ENCODE measurements at places on chromosomes 4 and X.

DNA sequence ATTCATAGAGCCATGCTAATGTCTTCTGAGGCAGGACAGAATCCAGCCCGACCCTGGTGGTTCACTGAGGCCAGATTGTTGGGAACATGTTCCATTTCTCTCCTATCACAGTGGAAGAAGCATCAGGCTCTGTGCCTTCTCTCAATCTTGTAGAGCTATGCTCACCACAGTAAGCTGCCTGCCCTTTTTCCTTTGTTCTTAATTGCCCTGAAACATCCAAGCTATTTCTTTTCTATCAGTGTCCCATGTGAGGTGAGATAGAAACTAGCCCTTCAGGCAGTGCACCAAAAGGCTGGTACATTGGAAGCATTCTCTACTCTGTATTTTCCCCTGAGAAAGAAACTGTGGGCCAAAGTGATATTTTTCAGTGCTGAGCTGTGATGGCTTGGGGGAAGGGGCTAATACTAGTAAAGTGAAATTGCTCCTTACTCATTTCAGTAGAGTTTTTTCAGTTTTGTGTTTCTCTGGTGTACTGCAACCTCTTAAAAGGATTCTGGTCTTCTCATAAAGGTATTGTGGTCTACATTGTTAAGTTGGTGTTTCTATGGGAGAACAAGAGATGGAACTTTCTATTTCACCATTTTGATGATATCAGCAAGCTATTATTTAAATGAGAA lies 611.2 kb downstream of the RPA4 start:
- no peak for DNase-seq

- DNase-seq: no peak
Measured at GRCh38 chr4:93285346-93285745, 543.2 kb upstream of the ATOH1 start.

DNA sequence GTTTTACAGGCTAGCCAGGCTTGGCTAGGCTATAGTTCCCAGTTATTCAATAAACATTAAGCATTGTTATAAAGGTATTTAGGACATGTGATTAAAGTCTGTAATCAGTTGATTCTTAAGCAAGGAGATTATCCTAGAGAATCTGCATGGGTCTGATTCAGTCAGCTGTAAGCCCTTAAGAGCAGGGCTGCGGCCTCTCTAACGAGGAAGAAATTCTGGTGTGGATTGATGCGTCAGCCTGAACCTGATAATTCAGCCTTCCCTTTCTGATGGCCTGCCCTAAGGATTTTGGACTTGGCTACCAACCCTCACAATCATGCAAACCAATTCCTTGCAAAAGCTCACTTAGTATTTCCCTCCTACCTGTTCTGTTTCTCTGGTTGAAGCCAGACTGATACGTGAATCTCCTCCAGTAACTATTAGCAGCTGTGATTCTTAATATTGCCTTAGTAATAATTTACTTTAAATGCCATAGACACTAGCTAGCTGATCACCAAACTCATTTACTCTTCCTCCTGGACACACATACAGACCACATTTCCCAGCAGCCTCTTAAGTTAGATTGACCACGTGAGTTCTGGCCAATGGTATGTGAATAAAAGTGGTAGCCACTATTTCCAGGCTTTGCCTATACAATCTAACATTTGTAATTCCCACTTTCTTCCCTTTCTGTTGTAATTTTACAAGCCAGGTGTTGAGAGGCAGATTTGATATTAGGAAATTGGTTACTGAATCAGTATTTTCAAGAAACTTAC lies 678.0 kb upstream of the INTU start:
- no peak for DNase-seq

- no peak for DNase-seq
Measured at GRCh38 chr4:152699313-152699712, 19.5 kb upstream of the TMEM154 start.

- DNase-seq: no peak
Measured at GRCh38 chr4:187937557-187937956, 58.0 kb upstream of the ZFP42 start.

- peak; percentile 84 for DNase-seq
Measured at GRCh38 chr4:159102622-159103383, at the start of gene RAPGEF2. RAPGEF2 (plus strand) TSS chr4:159103079; CDS start chr4:159104163, 1,084 bp downstream.

DNA sequence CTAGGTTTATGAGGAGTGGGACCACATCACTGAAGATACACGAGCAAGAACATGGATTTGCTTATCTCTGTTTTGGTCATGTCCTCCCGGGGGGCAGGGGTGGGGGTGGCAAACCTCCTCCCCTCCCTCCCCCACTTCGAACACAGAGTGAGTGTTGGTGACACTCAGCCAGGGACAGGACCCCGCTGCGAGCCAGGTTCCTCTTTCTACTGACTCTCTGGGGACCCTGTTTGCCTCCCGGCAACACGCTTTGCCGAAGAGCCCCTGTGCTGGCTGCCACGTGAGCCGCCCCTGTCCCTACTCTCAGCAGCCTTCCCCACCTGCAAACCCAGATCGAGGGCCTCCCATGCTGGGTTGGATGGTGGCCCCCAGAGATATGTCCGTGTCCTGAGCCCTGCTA lies 34.7 kb downstream of the P2RY8 start:
- no peak for DNase-seq

GRCh38 chr4:71229477-71230270 lies 109.1 kb upstream of the SLC4A4 start:
- no peak for DNase-seq

- DNase-seq: no peak
Measured at GRCh38 chrX:47171996-47172395, 21.6 kb upstream of the UBA1 start.

DNA sequence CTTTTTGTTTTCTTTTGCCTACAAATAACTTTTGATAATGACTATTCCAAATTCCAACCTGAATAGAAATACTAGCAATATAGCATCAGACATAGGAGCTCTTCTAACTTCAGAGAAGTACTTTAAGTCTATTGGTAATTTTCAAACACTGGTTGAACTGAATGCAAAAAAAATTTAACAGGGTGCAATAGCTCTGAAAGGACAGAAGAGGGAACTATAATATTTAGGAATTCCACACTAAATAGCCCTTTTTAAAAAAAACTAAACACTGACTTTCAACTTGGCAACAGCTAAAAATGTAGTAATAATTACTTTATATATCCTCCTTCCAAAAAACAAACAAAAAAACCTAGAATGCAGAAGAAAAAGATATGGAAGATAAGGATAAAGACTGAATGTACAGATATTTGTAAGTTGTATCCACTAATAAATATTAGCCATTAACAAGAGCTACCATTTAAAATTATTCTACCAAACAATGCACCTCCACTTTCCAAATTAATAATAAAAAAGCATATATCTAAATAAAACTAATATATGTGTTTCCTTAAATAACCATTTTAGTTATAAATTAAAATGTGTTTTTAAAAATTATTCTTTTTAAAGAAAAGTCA lies 81.4 kb downstream of the FBXW7 start:
- no peak for DNase-seq

- DNase-seq: no peak
Measured at GRCh38 chr4:151000747-151001429, 14.2 kb downstream of the LRBA start.

DNA sequence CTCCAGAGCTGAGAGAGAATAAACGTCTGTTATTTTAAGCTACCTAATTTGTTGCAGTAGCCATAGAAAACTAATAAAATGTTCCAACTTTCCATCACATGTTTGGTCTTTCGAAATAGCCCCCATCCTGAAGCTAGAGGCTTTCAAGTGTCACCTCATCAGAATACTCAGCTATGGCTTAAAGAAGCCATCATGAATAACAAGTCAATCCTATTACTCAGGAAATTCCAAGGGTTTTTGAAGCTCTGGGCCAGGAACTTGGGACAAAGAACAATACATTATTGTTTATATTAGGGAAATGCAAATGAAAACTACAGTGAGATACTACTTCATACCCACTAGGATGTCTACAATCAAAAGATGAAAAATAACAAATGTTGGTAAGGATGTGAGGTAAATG lies 42.2 kb downstream of the TBCK start:
- no peak for DNase-seq

DNA sequence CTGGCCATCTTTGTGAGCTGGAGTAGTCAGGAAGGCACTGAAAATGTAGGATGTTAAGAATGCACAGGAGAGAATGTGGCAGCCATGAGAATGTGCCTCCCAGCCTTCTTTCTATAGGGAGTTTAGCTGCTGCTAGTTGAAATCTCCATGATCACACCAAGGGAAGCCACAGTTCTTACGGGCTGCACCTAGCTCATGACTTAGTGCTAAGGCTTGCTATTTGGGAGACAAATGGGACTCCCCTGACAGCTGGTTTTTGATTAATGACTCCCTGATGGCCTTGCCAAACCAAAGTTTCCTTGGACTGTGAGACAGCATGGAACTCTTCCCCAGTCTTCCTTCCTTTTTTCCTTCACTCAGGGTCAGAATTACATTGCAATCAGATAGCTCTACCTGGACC lies 9.2 kb downstream of the CTSO start:
- DNase-seq: no peak

DNA sequence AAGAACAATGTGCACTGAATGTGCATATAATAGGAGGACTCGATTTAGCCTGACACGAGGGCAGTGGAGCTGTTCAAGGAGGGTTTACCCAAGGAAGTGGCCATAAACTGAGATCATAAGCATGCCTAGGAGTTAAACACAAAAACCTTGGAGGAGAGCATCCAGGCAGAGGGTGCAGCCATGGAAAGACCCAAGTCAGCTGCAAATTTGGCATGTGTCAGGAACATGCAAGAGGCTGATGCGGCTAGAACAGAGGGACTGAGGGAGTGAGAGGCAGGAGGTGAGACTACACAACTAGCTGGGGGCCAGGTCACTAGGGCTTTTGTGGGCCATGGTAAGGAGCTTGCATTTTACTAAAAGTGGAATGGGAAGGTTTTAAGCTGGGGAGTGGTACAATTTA lies 55.6 kb downstream of the PRPS1 start:
- DNase-seq: no peak

- DNase-seq: peak; percentile 52
Measured at GRCh38 chrX:107825698-107826237, at the start of gene MID2. MID2 (plus strand) TSS chrX:107825866; CDS start chrX:107826427, 561 bp downstream.

DNA sequence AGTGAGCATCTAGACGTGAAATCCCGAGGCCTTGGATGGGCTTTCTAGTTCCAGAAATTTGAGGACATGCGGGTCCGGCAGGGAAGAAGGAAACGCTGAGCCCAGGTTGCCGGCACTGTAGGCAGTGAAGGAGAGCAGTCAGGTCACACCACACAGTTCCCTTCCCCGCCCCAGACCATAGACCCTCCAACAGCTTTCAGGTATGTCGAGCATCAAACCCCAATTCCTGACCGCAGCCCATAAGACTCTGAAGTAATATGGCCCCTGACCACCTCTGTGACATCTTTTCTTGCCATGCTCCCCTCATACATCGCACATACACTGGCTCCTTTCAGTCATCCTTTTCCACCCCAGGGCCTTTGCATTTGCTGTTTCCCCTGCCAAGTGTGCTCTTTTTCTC lies 23.0 kb downstream of the RTL5 start:
- no peak for DNase-seq

GRCh38 chrX:136166221-136166855 lies 19.0 kb downstream of the FHL1 start:
- no peak for DNase-seq

GRCh38 chrX:39948582-39948981 lies 149.2 kb downstream of the BCOR start:
- DNase-seq: no peak

- no peak for DNase-seq
Measured at GRCh38 chr4:52870225-52870624, 8.1 kb downstream of the RASL11B start.

DNA sequence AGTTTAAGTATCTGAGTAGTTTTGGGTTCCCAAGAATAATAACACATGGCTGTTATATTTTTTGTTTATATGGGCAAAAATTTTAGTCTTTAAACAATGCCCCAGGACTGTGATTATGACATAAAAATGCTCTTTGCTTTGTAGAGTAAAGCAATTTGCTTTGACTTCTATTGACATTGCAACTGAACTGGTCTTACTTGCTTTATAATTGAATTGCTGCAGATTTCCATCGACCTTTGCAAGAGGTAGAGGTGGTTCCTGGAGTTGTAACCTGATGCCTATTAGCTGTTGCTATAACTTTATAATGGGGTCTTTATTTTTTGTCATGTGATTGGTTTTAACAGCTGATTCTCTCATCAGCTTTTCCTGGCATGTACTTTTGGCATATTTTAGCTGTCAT lies 302.9 kb downstream of the ARHGAP10 start:
- DNase-seq: no peak

DNA sequence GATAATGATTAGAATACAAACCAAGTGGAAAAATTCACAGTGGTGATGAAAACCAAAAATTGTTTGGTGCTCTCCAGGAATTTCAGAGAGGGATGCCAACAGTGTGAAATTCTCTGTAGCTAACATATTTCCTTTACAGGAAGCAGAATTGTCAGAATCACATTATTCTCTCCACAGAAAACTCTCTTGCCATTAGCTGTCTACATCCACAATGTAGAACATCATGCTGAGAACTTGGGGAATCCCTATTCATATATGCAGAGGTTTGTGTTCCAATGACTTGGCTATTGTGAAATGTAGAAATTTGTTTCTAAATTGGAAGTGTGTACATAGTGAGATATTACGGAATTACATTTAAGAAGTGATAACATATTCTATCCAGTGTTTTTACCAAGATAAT lies 142.0 kb downstream of the PCDH7 start:
- no peak for DNase-seq

DNA sequence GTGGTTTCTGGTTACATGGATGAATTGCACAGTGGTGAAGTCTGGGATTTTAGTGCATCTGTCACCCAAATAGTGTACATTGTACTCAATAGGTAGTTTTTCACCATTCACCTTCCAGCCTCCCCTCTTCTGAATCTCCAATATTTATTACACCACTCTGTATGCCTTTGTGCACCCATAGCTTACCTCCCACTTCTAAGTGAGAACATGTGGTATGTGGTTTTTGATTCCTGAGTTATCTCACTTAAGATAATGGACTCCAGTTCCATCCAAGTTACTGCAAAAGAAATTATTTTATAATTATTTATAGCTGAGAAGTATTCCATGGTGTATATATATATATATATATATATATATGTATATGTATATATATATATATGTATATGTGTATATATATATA lies 155.8 kb downstream of the HHIP start:
- DNase-seq: no peak

- no peak for DNase-seq
Measured at GRCh38 chr4:82975792-82976191, 34.8 kb downstream of the LIN54 start.

DNA sequence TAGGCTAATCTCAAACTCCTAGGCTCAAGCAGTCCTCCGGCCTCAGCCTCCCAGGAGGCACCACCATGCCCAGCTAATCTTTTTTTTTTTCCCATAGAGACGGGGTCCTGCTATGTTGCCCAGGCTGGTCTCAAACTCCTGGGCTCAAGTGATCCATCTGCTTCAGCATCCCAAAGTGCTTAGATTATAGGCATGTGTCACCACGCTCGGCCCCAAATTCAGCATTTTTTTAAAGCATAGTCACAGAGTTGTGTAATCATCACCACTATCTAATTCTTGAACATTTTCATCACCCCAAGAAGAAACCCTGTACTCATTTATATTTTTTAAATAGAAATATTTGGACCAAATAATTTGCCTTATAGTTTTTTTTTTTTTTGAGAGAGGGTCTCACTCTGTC lies 10.3 kb downstream of the CENPI start:
- DNase-seq: no peak
